ENCODE measurements at places on chromosomes 3 and 15.

GRCh38 chr15:68812597-68813431, 7.9 kb downstream of the ANP32A start:
- DNase-seq = no peak

DNA sequence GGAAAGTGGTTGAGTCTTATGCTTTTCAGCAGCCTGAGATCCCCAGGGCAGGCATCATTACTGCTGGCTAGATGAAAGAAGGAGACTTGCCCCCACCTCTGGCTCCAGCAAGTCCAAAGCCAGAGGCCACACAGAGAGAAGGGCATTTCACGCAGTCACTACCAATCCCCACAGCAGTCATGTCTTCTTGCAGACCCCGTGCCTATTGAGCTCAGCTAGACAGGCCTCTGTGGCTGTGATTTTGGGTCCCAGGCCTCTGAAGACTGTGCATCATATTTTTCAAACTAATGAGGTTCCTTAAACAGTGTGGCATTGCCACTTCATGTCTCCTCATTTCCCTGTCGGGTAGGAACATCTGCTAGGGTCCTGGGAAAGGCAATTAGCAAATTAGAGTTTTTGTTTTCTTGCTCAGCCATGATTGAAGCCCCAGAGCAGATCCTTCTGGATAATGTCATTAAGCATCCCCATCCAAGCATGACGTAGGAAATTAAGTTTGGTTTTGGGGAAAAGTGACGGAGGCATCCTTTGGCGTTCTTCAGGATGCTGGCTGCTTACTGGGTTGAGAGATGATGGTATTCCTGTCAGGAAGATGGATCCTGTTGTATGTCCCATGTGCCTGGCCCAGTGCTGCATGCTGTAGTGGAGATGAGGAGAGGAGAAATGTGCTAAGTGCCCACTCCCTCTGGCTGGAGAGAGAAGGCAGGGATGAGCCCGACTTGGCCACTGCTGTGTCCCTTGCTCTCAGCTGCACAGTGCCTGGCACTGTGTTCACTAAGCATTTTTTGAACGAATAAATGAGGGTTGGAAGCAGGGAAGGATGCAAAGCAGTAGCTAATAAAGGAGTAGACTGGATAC, 7.0 kb downstream of the SPSB4 start:
- DNase-seq = no peak

DNA sequence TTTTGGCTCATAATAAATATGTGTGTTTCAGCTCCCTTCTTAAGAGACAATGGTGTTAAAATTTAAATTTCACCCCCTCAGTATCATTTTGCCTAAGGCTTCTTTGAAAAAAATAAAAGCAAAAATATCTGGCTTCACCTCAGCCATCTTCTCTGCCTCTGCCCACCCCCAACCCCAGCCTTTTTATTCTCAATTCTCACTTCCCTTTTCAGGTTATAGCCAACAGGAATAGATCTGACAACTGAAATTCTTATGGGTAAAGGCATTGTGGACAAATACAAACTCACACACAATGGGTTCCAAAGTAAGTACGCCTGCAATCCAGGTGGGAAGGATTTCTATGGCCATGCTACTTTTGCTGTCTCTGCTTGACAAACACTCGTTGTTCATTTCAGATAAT, 399.0 kb upstream of the ARRDC4 start:
- no peak for DNase-seq

GRCh38 chr15:73952171-73952912, 26.1 kb downstream of the LOXL1 start:
- DNase-seq = no peak

DNA sequence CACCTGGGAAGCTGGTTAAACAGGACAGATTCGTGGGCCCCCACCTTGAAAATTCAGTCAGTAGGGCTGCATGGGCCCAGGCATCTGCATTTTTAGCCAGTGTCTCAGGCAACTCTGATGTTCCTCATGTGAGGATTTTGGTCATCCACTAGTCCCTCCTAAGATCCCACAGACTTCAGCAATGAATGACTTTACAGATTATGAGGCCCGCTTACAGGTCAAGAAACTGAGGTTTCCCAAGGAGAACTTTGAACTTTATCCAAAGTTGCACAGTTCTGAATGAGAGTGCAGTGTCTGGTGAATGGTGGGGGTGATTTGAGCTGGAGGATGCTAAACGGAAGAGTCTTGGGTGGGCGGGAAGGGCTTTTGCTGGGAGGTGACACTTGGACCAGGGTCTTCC, 27.2 kb downstream of the SLC6A6 start:
- DNase-seq = no peak

GRCh38 chr15:79185199-79185598, 94.6 kb upstream of the RASGRF1 start:
- DNase-seq = peak; percentile 15

Data from DMS53 (cell line).